ENCODE measurements at places on chromosomes 6 and 20.

DNA sequence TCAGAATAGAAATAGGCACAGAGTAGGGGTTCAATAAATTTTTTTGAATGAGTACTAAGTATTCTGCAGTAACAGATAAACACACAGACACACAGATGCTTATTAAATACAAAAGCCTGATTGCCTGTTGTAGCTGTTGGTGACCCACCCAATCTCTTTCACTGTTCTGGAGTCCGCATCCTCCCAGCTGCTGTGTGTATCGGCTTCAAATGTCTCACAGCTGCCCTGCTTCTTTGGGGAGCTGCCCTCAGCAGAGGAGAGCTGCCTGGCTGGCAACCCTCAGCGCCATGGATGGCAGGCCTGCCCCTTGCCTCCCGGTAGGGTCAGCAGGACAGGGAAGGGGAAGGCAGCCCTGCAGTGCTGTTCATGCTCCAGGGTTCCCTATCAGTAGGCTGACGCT, 85.9 kb upstream of the PRND start:
- no peak for DNase-seq

DNA sequence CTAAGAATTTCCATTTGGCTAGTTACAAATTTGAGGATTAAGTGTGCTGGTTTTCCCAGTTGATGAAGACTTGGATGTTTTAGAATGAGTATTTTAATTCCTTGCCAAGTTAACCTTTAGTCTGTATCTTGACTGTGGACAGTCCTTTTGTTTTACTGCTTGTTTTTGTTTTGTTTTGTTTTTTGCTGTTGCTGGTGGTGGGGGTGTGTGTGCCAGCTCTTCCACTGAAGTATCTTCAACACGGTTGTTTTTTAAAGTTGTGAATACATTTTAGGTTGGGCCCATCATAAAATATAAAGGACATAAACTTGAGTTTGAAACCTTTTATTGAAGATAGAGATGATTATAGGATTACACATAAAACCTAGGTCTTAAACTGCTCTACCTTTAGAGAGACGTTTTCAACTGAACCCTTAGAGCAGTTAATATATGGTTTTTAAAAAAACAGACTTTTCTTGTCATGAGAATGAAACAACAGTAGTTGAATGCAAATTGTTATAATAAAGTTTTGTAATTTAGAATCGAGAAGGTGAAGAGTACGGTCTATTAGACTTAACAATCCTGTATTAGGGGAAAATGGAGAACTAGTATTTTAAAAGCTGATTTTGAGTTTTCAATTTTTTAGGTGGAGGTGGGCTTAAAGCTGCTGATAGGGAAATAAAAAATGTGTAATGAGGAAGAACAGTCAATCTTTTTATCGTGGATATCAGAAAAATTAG, 4.0 kb downstream of the QKI start:
- no peak for DNase-seq

- DNase-seq, result no peak
These were observed 349.4 kb upstream of the JARID2 start for GRCh38 chr6:14896475-14896874.

DNA sequence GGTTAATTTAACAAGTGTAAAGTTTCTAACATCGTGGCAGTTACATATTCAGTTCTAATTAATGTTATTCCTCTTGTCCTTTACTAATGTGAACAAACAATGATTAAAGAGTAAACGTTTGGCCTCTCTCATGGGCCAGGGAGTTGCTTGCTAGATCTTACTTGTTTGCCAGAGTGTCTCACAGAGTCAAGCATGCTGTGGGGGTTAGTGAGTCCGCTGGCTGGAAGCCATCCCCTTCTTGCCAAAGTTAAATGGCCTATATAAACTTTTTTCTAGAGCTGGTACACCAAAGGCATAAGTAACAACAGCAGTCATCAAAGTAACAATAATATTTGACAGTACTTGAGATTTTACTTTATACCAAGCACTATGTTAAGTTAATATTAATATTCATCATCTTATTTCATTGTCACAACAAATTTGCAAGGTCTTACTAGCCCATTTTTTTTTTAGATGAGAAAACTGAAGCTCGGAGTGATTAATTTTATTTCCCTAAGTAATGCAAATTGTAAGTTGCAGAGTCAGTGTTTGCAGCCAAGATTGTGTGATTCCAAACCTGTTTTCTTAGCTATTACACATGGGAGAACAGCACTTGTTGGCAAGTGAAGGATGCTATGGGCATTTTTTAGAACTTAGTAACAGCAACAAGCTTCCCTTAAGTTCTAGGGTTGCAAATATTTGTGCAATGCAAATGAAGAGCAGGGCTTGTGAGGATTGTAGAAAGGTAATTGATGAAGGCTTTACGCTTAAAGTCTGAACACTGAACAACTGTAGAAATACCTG, 224.5 kb downstream of the RFPL4B start:
- DNase-seq, result no peak

DNA sequence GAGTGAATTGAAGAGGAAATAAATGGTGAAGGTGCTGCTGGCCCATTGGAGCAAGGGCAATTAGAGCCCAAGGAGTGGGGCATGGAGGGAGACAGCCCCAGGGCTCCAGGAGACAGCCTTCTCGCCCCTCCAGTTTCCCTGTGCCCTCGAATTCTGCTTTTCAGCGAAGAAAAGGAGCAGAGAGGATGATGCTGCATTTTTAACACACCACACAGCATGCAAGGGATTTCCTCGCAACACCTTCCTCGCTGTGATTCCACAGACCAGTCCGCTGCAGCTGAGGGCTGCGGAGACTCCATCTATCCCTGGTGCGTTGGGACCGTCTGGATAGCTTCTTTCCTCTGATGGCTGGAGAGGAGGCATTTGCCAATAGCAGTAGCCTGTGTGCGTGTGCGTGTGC, 41.7 kb downstream of the PTCHD4 start:
- peak; percentile 1 for DNase-seq

- DNase-seq, result no peak
These were observed 209.7 kb downstream of the TBC1D32 start for GRCh38 chr6:121124600-121124999.

- no peak for DNase-seq
These were observed 51.7 kb downstream of the PDE10A start for GRCh38 chr6:165611294-165611693.

- peak; percentile 76 for DNase-seq
These were observed 4.4 kb downstream of the AIG1 start for GRCh38 chr6:143064951-143065683.

DNA sequence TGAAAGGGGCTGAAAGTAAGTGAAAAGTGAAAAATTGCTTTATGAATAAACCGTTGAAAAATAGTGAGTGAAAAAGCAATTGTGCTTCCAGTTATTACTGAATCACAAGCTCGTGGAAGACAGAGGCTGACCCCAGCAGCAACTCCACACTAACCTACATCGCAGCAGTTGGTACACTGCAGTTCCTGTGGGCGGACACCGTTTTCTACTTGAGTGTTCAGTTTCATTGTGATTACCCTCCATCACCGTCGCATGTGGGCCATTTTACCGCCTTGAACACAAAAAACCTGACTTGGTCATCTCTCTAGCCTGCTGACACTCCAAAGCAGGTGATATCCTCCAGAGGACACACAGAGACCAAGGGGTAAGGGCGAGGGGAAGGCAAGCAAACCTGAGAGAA, 28.4 kb downstream of the PRDM1 start:
- DNase-seq, result no peak

DNA sequence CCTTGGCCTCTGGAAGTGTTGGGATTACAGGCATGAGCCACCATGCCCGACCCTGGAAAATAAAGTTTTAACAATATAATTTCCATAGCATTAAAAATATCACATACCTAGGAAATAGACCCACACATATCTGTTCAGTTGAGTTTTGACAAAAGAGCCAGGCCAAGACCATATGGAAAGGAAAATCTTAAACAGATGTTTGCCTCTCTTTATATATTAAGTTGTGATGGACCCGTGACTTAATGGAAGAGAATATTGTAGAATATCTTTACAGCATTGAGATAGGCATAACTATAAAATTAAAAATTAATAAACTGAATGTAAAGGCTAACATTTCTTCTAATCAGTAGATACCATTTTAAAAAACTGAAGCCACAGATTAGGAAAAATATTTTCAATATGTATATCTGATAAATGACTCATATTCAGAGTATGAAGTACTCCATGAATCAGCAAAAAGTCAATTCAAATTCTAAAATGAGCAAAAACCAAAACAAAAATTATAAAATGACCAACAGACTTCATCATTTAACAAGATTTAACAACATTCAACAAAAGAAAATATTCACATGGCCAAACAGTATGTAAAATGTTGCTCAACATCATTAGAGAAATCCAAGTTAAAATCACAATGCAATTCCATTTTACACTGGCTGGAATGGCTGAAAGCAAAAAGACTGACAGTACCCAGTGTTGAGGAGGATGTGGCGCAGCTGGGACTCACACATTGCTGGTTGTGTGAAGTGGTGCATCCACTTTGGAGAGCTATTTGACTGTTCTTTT, 43.3 kb downstream of the GTF2H5 start:
- peak; percentile 22 for DNase-seq

DNA sequence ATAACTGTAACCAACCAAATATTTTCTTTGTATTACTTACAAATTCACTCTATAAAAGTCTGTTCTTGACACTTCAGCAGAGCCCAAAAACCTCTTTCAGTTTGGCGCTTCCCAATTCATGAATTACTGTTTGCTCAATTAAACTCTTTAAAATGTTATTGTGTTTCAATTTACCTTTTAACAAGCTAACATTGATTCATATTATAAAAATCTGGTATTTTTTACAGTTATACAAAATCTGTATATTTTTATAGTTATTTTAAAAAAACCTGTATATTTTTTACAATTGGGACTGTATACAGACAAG, 75.3 kb upstream of the E2F3 start:
- DNase-seq, result no peak

- no peak for DNase-seq
These were observed 91.0 kb upstream of the LY86 start for GRCh38 chr6:6497541-6497940.

DNA sequence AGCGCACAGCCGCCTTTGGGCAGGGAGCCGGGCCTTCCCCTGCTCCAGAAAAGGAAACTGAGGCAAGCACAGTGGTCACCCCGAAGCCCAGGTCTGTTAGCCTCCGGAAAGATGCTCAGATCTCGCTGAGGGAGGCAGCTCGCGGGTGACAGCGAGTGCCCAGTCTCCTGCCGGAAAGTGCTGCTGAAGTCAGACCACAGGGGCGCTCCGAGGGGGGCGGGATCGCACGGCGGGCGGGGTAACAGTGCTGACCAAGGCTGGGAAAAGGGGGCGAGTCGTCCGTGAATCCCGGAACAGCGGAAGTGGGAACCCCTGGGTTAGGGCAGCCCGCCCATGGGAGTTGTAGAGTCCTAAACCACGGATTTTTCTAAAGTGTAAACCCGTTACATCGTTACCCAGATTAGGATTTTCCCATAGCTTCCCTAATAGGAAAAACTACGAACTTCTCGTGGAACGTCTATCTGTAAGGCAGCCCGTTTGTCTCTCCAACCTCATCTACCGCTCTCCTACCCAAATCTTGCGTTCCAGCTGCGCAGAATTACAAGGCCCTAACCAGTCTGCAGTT, 504 bp downstream of the VPS16 start:
- DNase-seq, result peak; percentile 80

GRCh38 chr6:130624046-130624445, 203.2 kb upstream of the SMLR1 start:
- DNase-seq, result peak; percentile 76

DNA sequence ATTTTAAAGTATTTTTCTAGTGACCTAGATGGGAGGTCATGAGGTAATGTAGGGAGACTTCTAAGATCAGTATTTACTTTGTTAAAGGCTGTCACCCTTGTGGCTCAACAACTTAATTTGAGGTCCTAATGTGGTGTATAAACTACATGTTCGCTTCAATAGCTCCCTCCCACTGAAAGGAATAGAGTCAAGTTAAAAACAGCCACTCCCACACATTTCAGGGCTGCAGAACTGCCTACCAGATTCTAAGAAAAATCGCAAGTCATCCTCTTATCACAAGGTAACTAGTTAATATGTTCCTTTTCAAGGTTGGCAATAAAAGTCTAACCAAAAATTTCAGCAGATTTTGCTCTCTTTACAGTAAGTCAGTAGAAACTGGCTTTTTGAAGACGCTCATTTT, 15.1 kb downstream of the GSTA1 start:
- no peak for DNase-seq

- peak; percentile 43 for DNase-seq
These were observed 800 bp downstream of the RWDD2A start for GRCh38 chr6:83193747-83194566.

GRCh38 chr6:34132486-34133185, 13.3 kb downstream of the GRM4 start:
- peak; percentile 38 for DNase-seq

GRCh38 chr6:161239001-161239400, 34.9 kb downstream of the AGPAT4 start:
- DNase-seq, result no peak

- DNase-seq, result no peak
These were observed 1042.7 kb downstream of the EPHA7 start for GRCh38 chr6:92376691-92377090.

DNA sequence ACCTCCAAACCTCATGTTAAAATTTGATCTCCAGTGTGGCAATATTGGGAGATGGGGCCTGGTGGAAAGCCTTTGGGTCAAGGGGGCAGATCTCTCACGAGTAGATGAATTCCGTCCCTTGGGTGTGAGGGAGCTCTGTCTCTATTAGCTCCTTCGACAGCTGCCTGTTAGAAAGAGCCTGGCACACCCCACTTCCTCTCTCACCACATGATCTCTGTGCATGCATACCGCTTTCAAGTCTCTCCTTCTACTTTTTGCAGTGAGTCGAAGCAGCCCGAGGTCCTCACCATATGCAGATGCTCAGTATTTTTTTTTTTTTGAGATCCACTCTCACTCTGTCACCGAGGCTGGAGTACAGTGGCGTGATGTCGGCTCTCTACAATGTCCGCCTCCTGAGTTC, 176.9 kb downstream of the SYNDIG1 start:
- DNase-seq, result no peak

- no peak for DNase-seq
These were observed 3.6 kb downstream of the TAGAP start for GRCh38 chr6:159041181-159041580.

DNA sequence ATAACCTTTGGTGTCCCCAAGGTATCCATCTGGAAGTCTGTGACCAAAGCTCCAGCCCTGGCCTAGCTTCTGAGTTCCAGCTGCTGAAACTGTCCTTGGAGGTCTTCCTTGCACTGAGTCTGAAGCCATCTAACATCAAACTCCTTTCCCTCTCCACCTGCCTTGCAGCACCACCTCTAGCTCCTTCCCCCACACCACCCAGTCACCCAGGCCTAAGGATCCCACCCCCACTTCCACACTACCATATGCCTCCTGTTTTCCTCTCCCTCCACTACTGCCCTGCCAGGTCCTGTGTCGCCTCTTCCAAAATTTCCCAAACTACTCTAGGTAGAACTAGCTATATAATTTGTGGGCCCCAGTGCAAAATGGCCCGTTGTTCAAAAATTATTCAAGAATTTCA, 10.8 kb upstream of the MATN4 start:
- no peak for DNase-seq

- DNase-seq, result no peak
These were observed 162.4 kb downstream of the CDKAL1 start for GRCh38 chr6:20696676-20697075.

All from RPMI7951 (cell line).